ENCODE measurements at places on chromosomes 1 and 21.

DNA sequence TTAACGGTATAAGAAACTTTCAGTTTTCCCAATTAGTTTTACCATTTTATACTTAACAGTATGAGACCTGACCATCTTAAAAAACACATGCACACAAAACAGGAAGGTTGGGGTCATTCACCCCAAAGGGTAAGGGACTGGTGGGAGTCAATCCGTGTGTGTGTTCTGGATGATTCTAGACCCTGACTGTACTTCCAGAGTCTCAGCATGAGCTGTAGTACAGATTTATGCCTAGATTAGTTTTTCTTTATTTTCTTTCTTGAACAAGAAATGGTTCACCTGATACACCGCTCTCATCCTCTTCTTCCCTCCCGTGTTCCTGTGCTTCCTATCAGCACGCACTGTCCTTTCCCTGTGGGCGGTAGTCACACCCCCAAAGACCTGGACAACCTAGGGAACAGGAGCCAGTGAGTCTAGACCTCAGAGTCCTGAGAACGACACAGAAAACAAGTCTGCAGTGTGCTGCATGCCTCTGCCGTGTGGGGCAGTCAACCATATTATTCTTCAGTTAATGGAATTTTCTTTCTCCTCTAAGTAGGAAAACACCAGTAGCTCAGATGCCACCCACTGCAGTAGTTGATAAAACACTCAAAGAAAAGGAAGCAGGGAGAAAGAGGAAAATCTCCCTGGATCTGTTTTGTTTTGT lies 38.9 kb upstream of the MRPS6 start:
- DNase-seq: no peak

GRCh38 chr1:51283979-51284378 lies 46.4 kb downstream of the TTC39A start:
- no peak for DNase-seq

DNA sequence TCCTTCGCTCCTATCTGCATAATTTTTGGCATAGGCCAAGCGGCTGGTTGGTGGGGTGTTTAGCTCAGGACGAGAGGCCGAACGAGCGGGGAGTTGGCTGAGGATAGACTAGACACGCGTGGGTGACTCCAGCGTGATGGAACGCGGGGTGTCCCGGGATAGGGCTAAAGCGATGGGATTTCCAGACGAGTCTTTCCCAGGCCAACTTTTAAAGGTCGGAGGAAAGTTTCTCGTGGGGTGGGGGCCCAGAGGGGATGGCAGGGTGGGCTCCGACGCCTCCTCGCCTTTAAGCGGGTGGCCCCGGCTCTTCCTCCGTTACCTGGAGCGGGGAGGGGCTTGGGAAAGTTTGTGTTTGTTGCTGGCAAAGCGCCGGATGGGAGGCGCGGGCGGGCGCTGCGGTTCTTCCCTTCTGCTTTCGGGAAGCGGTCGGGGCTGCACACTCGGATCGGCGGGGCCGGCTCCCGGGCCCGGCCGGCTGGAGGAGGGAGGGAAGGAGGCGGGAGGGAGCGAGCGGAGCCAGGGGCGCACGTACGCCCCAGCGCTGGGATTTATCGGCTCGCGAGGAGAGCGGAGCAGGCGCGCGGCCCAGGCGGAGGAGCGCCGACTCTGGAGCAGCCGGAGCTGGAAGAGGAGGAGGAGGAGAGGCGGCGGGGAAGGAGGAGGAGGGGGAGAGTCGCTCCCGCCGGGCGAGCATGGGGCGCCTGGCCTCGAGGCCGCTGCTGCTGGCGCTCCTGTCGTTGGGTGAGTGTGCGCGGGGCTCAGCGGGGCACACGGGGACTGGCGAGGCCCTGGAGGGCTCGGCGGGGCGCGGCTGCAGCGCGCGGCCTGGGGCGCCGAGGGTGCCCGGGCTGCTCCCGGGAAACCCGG lies at the start of gene PTGFRN:
PTGFRN (plus strand) TSS at position 405 of the 867 bp plus-strand sequence; CDS start at position 693, 288 bp downstream.
- DNase-seq: no peak

- DNase-seq: no peak
These were observed 120.9 kb upstream of the IPO9 start for GRCh38 chr1:201708085-201708512.

DNA sequence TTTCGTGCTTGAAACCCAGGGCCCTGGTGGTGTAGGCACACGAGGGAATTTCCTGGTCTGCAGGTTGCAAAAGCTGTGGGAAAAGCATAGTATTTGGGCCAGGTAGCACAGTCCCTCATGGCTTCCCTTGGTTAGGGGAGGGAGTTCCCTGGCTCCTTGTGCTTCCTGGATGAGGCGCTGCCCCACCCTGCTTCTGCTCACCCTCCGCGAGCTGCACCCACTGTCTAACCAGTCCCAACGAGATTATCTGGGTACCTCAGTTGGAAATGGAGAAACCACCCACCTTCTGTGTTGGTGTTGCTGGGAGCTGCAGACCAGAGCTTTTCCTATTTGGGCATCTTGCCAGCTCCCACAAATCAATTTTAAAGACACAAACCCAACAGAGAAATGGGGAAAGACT lies 183.0 kb downstream of the PHTF1 start:
- no peak for DNase-seq

DNA sequence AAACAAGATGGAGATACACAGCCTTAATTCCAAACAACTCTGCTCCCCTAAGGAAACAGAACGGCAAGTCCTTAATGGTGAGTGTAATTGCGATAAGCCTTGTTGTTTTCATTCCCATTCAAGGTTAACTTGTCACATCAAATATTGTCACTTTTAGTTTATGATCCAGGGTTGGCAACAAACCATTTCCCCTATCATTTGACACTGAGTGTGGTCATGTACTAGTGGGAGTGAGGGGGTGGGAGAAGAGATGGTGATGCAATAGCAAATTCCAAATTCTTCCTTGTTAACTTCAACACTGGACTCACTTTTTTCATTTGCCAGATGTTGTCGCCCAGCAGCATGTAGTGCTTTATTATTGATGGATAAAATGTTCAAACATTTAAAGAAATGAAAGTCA lies 140.4 kb downstream of the ZNF326 start:
- no peak for DNase-seq

GRCh38 chr1:172375211-172375631 lies 45.3 kb upstream of the C1orf105 start:
- no peak for DNase-seq

- no peak for DNase-seq
These were observed 1.2 kb downstream of the EFNA1 start for GRCh38 chr1:155128755-155129473.

- DNase-seq: no peak
These were observed 28.2 kb upstream of the RGL1 start for GRCh38 chr1:183776731-183777130.

DNA sequence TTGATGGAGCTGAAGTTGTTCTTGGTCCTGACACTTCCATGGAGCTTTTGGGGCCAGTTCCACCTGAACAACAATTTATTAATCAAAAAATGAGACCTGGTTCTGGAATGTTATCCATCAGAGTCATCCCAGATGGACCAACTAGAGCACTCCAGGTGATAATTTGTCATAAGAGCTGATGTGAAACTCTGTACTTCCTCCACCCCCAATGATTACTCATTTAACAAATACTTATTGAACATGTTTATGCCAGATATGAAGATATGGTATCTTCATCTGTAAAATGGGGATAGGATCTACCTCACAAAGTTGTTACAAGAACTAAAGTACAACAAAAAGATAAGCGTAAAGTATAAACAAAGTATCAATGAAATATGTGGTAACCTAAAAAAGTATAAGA lies 153.2 kb downstream of the VPS13D start:
- DNase-seq: no peak

GRCh38 chr1:116990612-116991151 lies 10.9 kb upstream of the CD101 start:
- no peak for DNase-seq

GRCh38 chr1:172145656-172146055 lies 274.8 kb upstream of the C1orf105 start:
- DNase-seq: no peak

Measured in NCI-H1417 treated with DMSO at 0.1 percent for 48 hours (cell line).